CD8-positive, alpha-beta memory T cell (primary cell): ENCODE measurements at places on chromosomes 11 and 22.

DNA sequence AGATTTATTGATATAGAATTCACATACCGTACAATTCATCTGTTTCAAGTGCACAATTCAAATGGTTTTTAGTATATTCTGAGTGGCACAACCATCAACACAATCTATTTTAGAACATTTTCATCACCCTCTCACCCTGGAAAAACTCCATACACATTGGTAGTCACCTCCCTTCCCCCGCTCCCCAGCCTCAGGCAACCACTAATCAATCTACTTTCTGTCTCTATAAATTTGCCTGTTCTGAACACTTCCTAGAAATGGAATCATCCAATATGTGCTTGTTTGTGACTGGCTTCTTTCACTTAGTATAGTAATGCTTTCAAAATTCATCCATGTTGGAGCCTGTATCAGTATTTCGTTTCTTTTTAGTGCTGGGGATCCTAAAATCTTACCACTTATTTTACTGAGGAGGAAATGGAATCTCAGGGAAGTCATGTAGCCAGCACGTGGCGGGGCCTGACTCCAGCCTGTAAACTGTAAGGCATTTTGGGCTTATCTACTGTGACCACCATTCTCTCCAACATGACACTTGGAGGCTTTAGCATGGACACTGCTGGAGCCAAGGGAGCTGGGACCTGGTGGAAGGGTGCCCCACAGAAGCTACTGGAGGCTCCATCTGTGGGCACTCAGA is 905 bp upstream of the UCP3 start:
- no peak overlapping the region for H3K27ac ChIP-seq
- H3K27me3 ChIP-seq, result no peaks in the 10 kb centered on the region
- no peak for DNase-seq
- no peaks in the 10 kb centered on the region for H3K36me3 ChIP-seq
- peaks cover 97% of the 10 kb centered on the region for H3K4me1 ChIP-seq

DNA sequence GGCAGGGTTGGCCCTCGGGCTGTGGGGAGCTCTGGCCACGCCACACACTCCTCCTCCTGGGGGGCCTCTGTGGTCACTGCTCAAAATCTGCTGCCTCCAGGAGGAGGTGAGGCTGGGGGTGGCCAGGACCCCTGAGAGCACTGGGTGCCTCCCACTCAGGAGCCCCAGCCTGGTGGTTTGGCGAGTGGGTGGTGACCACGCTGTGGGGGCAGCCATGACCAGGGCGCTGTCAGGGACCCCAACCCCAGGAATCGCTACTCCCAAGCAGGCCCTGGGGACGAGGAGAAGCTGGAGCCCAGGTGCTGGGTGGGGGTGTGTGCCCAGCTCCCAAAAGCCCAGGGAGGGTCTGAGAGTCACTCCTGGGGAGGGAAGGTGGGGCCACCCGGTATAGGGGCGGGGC is 30.1 kb downstream of the TSPAN4 start:
- H3K27me3 ChIP-seq, result no peaks in the 10 kb centered on the region
- no peaks in the 10 kb centered on the region for H3K4me1 ChIP-seq
- no peak overlapping the region for H3K27ac ChIP-seq

DNA sequence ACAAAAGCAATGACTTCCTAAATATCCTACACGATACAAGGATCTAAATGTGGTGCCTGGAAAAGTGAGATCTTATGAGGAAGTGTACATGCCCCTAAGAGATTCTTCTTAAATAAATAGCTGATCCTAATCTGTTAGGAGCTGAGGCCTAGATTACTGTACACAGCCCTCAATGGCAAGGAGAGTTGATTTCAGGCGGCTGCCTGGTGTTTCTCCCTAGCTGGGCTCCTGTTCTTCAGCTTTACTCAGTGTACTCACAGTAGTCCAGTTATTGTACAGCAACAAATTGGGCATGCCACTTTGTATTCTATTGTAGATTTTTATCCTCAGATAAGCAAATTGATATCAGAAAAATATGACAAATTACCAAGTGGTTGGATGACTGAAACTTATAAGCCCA is 358.2 kb upstream of the PDGFD start:
- no peaks in the 10 kb centered on the region for H3K36me3 ChIP-seq
- no peak for DNase-seq
- no peak overlapping the region for H3K27ac ChIP-seq
- H3K4me3 ChIP-seq, result no peak overlapping the region

DNA sequence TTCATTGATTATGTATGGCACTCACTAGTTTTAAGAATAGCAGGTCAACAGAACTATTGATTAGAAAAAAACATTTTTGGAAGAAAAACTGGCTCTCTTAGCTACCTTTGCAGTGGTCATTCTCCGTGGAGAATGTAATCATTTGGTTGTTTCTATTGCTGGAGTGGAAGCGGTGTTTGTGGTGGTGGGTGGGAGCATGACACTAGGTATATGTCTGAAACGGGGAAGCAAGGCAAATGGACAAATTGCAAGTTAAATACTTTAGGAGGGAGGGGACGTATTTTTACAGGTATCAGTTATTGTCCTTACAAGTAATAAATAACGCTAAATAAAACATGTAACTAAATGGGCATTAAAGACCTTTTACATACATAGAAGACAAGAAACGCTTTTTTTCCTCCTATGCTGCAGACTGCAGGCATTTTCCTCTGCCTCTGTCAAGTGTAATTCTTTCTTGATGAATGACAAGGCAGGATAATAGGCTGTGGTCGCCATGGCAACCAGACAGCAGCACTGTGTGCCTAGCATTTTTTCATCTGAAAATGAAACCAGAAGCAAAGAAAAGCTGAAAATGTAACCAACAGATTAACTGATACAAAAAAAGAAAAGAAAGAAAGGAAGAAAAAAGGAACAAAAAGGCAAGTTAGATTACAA is 46.2 kb downstream of the BLID start:
- H3K4me1 ChIP-seq, result no peaks in the 10 kb centered on the region
- H3K27me3 ChIP-seq, result no peaks in the 10 kb centered on the region
- H3K36me3 ChIP-seq, result no peaks in the 10 kb centered on the region
- no peak for DNase-seq
- no peak overlapping the region for H3K4me3 ChIP-seq
- no peak overlapping the region for H3K27ac ChIP-seq

DNA sequence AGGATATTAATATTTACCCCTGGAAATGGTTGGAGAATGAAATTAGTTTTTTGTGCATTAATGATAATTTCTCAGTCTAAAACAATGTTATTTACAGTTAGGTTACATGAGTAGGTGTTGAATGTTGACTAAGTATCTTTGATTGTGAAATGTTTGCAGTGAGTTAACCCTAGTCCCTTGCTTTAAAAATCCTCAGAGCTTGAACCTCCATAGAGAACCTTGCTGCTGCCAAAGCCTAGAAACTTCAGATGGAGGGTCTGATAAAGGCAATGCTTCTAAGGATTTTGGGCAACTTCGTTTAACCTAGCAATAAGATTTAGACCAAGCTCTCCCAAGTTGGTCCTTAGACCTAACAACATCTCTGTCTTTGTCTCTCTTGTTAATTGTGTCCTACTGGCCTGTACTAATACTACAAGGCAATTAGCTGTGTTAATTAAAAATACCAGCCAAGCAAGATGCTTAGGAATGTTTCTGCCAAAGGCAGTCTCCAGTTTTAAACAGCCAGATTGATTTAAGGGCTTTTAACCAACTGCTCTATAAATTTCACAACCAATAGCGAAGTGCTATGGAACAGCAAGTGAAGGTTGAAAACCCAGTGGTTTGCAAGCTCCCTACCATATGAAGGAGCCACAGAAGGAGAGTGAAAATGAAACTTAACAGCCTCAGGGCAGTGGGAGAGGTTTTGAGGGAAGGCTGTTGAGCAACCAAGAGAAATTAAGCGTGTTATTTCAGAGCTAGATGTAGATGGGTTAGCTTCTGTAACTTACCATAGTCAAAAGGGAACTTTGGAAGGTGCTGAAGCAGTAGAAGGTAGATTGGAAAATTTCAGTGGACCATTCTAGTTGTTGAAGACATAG is 295.9 kb upstream of the ANO5 start:
- no peaks in the 10 kb centered on the region for H3K27me3 ChIP-seq
- no peaks in the 10 kb centered on the region for H3K4me1 ChIP-seq
- H3K36me3 ChIP-seq, result no peaks in the 10 kb centered on the region
- DNase-seq, result no peak

DNA sequence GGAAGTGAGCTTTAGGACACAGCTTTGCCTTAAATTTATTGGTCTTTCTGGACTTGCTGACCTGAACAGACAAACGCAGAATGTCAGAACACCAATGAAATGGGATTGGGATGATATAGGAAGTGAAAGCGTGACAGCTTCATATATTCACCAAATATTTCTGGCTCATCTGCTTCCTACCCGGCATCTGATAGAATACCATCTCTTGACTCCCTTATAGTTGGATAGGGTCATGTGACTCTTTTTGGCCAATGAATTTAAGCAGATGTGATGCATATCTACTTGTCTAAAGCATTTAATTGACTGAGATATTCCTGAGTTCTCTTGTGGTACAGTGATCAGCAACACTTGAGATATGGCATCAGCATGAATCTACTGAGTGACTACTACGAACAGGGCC is 2.5 kb upstream of the CAPRIN1 start:
- peaks cover 9% of the 10 kb centered on the region for H3K4me1 ChIP-seq
- H3K36me3 ChIP-seq, result no peaks in the 10 kb centered on the region
- no peak overlapping the region for H3K4me3 ChIP-seq
- DNase-seq, result no peak
- no peaks in the 10 kb centered on the region for H3K27me3 ChIP-seq

GRCh38 chr11:35393098-35393497 is 26.3 kb downstream of the SLC1A2 start:
- no peak for DNase-seq
- no peak overlapping the region for H3K4me3 ChIP-seq
- H3K27ac ChIP-seq, result no peak overlapping the region
- H3K4me1 ChIP-seq, result peaks cover 16% of the 10 kb centered on the region

- H3K4me3 ChIP-seq, result no peak overlapping the region
- H3K36me3 ChIP-seq, result no peaks in the 10 kb centered on the region
- H3K4me1 ChIP-seq, result no peaks in the 10 kb centered on the region
- H3K27ac ChIP-seq, result no peak overlapping the region
Observed at GRCh38 chr11:41845066-41845465, 385.6 kb upstream of the LRRC4C start.

DNA sequence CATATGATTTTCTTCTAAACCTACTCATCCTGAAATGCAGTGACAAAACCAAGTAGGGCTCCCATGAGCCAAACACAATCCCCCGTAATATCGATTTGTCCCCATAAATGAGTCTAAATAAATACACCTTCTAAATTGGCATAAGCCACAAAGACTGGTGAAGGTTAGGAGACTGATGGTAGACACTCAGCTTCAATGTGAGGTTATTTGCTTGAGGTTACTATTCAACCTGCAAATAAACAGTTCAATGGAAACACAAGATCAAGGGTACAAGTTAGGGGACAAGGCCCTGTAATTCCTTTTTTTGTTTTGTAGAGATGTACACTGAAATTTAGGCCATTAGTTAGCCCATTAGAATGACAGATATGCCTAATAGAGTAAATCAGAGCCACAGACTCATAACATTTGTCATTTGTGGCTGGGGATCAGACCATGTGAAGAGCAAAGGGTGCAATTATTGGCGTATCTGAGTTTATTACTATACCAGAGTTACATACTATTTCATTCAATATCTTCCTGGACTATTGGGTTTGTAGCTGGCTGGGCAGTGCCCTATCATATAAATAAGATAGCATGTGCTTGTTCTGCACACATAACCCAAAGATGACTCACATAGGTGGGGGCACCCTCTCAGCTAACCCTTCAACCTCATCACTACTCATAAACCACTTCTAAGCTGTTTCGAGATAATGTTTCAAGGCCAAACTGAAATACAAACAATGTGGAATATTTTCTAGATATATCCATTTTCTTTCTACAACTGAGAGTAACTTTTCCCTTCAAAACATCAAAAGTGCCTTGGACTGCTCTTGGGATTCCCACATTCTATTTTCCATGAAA is 695.3 kb downstream of the KCNA4 start:
- H3K4me3 ChIP-seq, result no peak overlapping the region
- no peaks in the 10 kb centered on the region for H3K4me1 ChIP-seq
- no peak overlapping the region for H3K27ac ChIP-seq
- no peak for DNase-seq
- H3K36me3 ChIP-seq, result no peaks in the 10 kb centered on the region
- H3K27me3 ChIP-seq, result no peaks in the 10 kb centered on the region

- H3K4me1 ChIP-seq, result peaks cover 4% of the 10 kb centered on the region
- no peak overlapping the region for H3K4me3 ChIP-seq
- no peaks in the 10 kb centered on the region for H3K36me3 ChIP-seq
- no peak overlapping the region for H3K27ac ChIP-seq
- H3K27me3 ChIP-seq, result peaks cover 12% of the 10 kb centered on the region
Observed at GRCh38 chr22:44753189-44754042, 1.0 kb downstream of the ARHGAP8 start.
